ENCODE measurements at places on chromosomes 11 and 22. TPM values are rescaled to one million over a fixed set of nuclear protein-coding genes. Genes with fewer than 3 reads are reported as not detected.

The TYR gene
- not detected for total RNA-seq

The NPAS4 gene
- total RNA-seq = not detected

The P4HA3 gene
- 2.0 TPM for total RNA-seq

The PATE4 gene
- not detected for total RNA-seq

- H3K27ac ChIP-seq = no peak overlapping the region
- H3K4me1 ChIP-seq = no peaks in the 10 kb centered on the region
- no peak for DNase-seq
- H3K4me3 ChIP-seq = no peak overlapping the region
- no peaks in the 10 kb centered on the region for H3K27me3 ChIP-seq
These were observed 1231.4 kb downstream of the BRD1 start for GRCh38 chr22:48596111-48596850.

- no peak overlapping the region for H3K4me3 ChIP-seq
- H3K27ac ChIP-seq = no peak overlapping the region
- no peaks in the 10 kb centered on the region for H3K36me3 ChIP-seq
- H3K4me1 ChIP-seq = no peaks in the 10 kb centered on the region
These were observed 71.8 kb downstream of the CTTN start for GRCh38 chr11:70470127-70470526.

GRCh38 chr22:37228106-37229011 lies 15.7 kb downstream of the RAC2 start:
- peak overlapping the region; percentile 10 for H3K27ac ChIP-seq
- H3K27me3 ChIP-seq = peaks cover 17% of the 10 kb centered on the region
- DNase-seq = no peak
- peak overlapping the region; percentile 27 for H3K4me3 ChIP-seq
- H3K4me1 ChIP-seq = peaks cover 17% of the 10 kb centered on the region
- peaks cover 37% of the 10 kb centered on the region for H3K36me3 ChIP-seq
